ENCODE measurements at places on chromosomes 3 and 15.

GRCh38 chr3:101381809-101382208, 61.4 kb upstream of the IMPG2 start:
- DNase-seq = peak; percentile 28

DNA sequence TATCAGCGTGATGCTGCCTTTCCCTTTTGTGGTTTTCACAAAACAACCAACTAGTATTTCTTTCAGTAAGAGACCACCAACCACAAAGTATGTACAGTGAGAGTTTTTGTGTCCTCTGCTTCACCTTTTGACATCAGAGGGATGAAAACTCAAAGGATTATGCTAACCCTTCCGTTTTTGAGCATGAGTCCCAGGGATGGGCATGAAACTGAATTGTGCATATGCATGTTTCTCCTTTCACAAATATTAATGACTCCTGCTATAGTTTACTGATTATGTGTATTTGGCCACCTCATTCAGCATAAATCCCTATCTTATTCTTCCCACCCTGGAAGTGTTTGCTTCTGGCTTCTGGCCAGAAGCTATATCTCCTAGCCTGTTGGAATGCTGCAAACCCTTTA, 59.2 kb downstream of the RSRC1 start:
- no peak for DNase-seq

- DNase-seq = no peak
Observed at GRCh38 chr3:149542375-149543312, 68.1 kb downstream of the TM4SF4 start.

DNA sequence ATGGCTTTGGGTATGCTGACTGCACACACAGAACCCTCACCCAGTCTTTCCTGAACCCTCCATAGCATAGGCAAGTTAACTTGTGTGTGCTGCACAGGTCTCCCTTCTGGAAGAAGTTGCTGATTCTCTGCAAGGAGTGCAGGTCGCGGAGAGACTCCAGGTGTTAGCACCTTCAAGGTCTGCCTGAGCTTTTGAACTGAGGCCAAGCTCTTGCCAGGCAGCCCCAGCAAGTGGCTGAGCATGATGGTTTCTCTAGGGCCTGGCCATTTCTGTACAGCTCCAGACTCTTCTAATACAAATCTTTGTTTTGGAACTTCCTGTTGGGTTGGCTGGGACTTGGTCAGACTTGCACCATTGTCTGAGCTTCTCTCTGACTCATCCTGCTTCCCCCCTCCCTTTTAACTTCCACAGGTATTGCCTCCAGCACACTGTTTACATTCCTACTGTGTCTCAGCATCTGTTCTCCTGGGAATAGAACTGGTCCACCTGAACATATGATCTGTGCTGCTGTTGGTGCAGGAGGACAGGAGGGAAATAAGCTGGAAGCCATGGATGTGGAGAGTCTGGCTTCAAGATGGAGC, 53.3 kb downstream of the KY start:
- no peak for DNase-seq

GRCh38 chr3:105367063-105367405, 325 bp downstream of the ALCAM start:
- DNase-seq = no peak

DNA sequence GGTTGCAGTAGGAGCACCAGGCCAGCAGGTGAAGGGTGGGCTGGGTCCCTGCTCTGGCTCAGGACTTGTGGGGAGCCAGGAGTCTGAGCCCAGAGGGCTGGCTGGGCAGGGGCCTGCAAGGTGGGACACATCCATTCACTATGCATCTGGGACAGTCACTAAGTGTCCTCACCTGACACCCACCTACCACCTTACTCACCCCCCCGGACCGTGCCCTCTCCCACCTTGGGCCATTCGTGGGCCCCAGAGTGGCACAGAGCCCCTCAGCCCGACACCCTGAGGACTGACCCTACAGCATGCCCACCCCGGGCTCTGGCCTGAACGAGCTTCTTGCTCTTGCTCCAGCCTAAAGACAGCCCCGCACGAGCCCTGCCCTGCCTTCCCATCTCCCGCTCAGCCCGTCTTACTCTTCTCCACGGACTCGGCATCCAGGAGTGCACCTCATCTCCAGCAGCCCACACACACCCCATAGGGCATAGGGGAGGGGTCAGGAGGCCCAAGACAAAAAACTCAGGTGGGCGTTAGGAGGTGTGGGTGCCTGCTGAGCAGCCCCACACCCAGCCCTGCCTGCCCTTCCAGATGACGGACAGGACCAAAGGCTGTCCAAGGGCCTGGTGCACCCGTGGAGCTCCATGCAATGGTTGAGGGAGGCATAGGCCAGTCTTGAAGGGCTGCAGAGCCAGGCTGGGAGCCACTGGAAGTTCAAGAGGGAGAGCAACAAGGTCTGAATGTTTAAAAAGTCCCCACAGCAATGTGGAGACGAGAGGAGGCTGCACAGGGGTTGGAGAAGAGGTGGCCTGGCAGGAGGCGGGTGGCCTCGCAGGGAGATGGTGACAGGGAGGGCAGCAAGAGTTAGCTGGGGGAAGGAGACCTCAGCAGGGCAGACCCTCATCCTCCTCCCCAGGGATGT, 27.0 kb downstream of the PTH1R start:
- DNase-seq = no peak

- no peak for DNase-seq
Observed at GRCh38 chr15:64105113-64105704, 9.4 kb downstream of the SNX1 start.

- no peak for DNase-seq
Observed at GRCh38 chr3:19891740-19892139, 42.3 kb downstream of the EFHB start.

DNA sequence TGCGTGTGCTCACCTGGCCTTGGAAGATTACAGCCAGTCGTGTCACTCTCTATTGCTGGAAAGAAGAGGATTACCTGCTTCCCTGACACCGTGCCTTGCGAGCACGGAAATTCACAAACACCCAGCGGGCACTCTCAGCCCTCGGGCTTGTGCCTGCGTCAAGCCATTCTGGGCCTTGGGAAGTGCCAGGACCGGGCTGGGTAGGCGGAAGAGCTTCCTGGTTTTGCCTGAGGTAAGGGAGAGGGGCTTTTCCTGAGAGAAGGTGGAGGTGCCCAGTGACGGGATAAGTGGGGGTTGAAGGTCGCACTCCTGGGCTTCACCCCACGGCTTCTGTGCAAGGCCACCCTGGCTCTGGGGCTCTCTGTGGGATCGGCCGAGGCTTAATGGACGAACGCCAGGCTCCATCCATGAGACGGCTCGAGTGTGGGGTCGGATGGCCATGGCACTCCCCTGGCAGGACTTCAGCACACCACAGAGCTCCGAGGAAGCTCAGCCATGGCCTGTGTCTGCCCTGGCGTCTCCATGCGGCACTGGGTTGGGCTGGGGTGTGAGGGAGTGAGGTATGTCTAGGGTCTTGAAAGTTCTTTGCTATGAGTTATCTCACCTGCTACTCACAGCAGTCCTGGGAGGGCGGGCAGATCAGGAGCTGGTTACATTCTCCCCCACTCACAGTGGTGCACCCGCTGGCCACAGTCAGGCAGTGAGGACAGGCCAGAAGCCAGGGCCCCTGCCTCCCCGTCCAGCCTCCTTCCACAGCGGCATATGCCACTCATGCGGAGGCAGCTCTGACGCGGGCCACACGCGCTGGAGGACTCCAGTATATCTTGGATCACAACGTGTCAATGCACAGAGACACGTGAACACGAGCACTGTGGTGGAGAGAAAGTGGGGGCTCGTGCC, 209.0 kb downstream of the XXYLT1 start:
- no peak for DNase-seq

GRCh38 chr3:149306751-149307434, 26.5 kb downstream of the TM4SF18 start:
- DNase-seq = no peak

GRCh38 chr3:178585454-178585853, 49.2 kb downstream of the KCNMB2 start:
- DNase-seq = no peak

DNA sequence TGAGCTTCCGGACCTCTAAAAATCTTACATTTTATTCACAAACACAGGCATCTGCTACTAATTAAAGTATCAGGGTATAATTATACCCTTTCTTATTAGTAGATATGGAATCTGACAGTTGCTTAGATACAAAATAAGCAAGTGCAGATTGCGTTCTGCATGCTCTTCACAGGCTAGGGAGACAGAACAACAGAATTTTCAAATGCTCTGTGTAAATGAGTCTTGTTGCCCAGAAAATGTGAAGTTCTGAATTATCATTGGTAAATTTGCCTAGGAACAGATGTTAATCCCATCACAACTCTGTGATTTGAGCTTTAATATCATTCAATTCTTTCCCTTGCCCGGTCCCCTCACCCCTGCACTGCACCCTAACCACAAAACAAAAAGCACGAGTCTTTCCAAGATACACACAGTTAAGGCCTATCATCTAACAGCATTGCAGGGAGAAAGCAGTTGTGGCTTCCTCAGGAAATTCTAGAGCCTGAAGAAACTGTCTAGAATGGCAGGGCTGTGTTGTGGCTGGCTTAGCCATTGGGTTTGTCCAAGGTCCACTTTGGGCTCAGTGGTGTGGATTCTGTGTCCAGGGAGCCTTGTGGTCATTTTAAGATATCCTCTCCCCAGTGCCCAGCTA, 119.8 kb downstream of the PDCD6IP start:
- no peak for DNase-seq

DNA sequence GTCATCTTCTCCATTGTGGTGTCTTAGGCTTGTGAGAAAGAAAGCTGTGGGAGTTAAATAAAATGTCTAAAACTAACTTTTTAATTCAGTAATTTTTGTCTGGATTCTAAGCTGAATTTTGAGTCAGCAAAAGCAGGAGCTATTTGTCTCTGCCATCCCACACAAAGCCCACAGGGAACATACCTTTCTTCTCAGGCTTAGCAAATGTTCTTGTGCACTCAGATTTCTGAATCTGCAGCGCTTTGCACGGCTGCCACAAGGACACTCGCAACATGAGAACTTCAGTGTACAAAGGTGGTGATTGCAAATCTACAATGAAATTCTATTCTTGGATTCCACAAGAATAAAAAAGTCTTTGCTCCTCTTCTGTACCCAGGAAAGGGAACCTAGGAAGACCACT, 88.2 kb upstream of the RNF7 start:
- no peak for DNase-seq

DNA sequence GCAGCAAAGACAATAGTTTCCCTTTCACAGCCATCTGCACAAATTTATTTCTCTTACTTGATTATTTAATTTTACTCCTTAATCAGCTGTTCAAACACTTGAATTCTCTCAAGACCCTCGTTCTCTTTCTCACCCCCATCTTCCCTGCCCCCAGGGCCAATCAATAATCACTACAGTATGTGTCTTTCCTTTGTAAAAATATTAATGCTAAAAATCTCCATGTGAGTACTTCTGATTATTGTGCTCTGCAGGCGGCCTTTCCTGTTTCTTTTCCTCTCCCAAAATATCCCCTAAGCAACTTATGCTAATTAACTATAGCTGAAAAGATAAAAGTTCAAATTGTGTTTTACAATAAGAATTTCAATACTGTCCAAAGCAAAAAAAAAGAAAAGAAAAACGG, 617.0 kb upstream of the CBLB start:
- peak; percentile 66 for DNase-seq

DNA sequence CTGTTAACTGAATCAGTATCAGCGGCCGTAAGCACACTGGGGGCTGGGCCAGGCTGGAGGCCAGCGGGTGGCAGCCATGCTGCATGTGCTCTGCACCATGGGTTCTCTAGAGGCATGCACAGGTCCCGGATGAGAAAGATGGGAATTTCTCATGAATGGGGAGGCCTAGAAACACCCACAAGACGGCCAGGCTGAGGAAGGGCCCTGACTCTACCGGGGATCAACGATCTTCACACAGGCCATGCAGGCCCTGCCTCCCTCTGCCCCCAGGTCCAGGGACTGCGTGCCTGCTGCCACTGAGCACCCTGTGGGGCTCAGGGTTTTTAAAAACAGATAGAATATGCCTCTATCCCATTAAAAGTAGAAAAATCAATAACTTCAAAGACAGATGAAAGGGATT, 32.7 kb downstream of the SLC41A3 start:
- no peak for DNase-seq

DNA sequence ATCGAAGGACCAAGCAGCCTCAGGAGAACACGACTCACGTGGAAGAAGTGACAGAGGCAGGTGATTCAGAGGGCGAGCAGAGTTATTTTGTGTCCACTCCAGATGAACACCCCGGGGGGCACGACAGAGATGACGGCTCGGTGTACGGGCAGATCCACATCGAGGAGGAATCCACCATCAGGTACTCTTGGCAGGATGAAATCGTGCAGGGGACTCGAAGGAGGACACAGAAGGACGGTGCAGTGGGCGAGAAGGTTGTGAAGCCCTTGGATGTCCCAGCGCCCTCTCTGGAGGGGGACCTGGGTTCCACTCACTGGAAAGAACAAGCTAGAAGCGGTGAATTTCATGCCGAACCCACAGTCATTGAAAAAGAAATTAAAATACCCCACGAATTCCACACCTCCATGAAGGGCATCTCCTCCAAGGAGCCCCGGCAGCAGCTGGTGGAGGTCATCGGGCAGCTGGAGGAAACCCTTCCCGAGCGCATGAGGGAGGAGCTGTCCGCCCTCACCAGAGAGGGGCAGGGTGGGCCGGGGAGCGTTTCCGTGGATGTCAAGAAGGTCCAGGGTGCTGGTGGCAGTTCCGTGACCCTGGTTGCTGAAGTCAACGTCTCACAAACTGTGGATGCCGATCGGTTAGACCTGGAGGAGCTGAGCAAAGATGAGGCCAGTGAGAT, 26.0 kb downstream of the SYNM start:
- no peak for DNase-seq

DNA sequence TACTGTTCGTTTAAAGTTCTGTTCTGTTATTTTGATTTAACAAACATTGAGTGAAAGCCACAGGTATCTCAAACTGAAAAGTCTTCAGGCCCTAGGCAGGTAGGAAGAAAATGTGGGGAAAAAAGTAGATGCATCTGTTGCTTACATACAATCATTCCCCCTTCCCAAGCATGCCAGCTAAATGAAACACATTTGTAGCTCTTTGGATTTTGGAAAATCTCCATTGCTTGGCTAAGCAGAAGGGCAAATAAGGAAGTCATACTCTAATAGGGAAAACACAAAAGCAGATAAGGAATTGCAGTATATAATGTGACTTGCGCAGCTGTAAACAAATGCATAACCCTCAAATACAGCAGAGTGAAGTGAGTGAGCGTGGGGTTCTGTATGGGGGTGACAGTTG, 375.9 kb downstream of the FGF12 start:
- DNase-seq = no peak

- DNase-seq = no peak
Observed at GRCh38 chr15:52682200-52682599, 3.0 kb upstream of the ATOSA start.

GRCh38 chr3:66033241-66034138, 5.2 kb downstream of the MAGI1 start:
- DNase-seq = no peak

GRCh38 chr15:44710236-44711095, 657 bp downstream of the PATL2 start:
- peak; percentile 25 for DNase-seq

Measured in NCI-H748 treated with DMSO at 0.1 percent for 48 hours (cell line).